ENCODE measurements at places on chromosomes 5 and 9. TPM values are rescaled to one million over a fixed set of nuclear protein-coding genes. Genes with fewer than 3 reads are reported as not detected.

DNA sequence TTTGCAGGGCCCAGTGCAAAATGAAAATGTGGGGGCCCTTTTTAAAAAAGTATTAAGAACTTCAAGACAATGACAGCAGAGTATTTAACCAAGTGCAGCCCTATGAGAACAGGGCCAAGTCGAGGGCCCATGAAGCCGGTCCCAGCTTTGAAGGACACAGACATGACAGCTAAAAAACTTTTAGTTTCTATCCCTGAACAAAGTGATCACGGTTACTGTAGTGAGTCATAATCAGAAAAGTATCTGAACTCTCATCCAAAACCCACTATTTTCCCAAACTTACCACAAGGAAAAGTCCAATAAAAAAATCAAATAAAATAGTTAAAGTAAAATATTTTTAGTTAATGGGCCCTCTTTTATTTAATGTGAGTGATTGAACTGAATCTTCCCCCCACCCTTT lies 126.0 kb downstream of the MEF2C start:
- DNase-seq, result no peak

GRCh38 chr9:9099646-9100045 lies 1300.1 kb upstream of the DMAC1 start:
- no peak for DNase-seq

GRCh38 chr9:91197232-91198181 lies 164.2 kb downstream of the AUH start:
- no peak for DNase-seq

GRCh38 chr5:131530706-131531331 lies 104.2 kb downstream of the RAPGEF6 start:
- no peak for DNase-seq

DNA sequence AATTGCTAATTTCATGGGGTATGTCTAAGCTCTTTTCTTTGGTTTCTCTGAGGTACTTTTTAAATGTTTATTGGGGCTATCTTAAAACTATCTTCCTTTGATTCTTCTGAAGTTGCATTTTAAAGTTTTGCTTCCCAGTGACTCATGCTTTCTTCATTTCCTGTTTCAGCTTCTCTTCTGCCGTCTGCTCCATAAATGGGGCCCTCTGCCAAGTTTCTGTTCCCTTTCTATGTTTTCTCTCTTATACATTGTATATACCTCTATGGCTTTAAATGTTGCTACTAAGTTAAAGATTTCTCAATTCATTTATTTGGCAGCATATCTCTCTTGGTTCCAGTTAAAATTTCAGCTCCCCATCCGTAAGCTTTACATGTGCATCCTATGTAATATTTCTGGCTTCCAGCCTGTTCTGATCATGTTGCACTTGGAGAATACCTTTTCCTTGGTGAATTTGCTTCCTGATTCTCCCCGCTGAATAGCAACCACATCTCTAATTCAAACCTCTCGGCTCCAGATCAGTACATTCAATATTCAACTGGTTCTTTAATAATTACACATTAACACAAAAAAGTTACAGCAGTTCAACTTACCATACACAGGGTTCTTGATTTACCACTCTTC lies 125.3 kb downstream of the ST8SIA4 start:
- DNase-seq, result no peak

GRCh38 chr9:76458903-76459693 lies at the start of gene GCNT1:
Gene GCNT1, plus strand, starts transcription at chr9:76459182. Its CDS starts 43,200 bp downstream, at chr9:76502382.
- DNase-seq, result peak; percentile 98

DNA sequence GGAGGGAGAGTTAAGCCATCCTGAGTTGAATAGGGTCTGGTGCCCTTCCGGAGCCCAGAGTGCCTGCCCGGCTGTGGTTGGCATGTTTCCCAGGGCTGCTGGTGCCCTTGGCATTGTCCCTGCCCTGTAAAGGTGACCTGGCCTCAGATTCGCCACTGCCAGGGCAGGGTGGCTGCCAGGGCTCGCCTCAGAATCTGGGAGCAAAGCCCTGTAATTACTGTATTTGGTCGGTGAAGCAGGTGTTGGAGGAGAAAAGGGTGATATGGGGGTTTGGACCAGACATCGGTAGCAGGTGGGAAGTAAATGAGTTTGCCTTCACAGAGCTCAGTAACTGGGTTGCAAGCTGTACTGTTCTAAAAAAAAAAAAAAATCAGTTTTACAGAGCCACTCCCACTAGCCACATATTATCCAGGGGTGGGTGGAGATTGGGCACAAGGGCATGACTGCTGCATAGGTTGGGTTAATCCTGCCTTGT lies 47.6 kb downstream of the RGS3 start:
- DNase-seq, result no peak

DNA sequence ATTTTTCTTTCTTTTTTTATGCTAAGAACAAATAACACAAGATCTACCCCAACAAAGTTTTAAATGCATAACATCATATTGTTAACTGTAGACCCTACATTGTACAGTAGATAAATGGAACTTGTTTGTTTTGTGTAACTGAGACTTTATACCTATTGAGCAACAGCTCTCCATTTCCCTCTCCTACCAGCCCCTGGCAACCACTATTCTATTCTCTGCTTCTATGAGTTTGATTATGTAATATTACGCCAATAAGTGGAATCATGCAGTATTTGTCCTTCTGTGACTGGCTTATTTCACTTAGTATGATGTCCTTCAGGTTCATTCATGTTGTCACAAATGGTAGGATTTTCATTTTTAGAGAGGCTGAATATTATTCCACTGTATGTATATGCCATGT lies 308.2 kb upstream of the PRR16 start:
- DNase-seq, result no peak

Gene ZFP2
- total RNA-seq, result 2.0 TPM

DNA sequence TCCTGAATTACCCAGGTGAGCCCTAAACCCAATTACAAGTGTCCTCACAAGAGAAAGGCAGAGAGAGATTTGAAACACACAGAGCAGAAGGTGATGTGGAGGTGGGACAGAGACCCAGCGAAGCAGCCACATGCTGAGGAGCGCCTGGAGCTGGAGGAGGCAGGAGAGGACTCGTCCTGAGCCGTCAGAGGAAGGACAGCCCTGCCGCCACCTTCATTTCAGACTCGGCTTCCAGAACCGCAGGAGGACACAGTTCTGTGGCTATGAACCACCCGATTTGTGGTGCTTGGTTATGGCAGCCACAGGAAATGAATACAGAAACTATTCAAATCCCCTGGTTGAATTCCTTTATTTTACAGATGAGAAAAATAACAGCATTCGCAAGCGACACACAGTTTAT lies 16.4 kb upstream of the FBP1 start:
- no peak for DNase-seq

GRCh38 chr9:87889882-87890252 lies 7.2 kb downstream of the SPATA31E1 start:
- no peak for DNase-seq

GRCh38 chr9:70772601-70773000 lies 348.8 kb downstream of the TRPM3 start:
- DNase-seq, result no peak

GRCh38 chr5:60185231-60186099 lies 291.9 kb upstream of the PDE4D start:
- DNase-seq, result no peak

GRCh38 chr5:26868504-26868903 lies 169.9 kb downstream of the CDH9 start:
- no peak for DNase-seq

Gene EPB41L4B
- total RNA-seq, result 21.7 TPM

Gene HMGXB3
- total RNA-seq, result 31.6 TPM

GRCh38 chr9:133323991-133324703 lies 11.8 kb downstream of the SURF6 start:
- no peak for DNase-seq

GRCh38 chr9:121954477-121955140 lies 138.5 kb downstream of the TTLL11 start:
- no peak for DNase-seq

Gene DIRAS2
- total RNA-seq, result 0.34 TPM

Gene SLIT3
- total RNA-seq, result 2.3 TPM

Gene ANKHD1
- 113 TPM for total RNA-seq

Gene SMIM3
- total RNA-seq, result 11.1 TPM

Gene CRB2
- total RNA-seq, result 2.4 TPM

DNA sequence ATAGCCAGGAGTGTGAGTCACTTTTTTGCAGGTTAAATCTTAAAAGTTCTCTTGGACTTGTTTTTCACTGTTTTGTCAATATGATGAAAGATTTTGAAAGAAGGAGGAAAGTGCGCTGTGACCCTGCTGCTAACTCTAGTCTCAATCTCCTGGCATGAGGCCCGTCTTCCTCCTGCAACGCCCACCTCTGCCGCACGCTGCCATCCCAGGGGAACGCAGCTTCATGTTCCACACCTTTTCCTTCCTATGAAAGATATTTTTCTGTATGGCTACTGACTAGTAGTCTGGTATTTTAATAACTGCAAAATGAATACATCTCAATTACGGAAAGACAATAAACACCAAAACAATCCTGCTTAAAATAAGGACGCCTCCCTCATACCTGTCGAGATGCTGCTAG lies 8.3 kb downstream of the PPIC start:
- no peak for DNase-seq

Gene ESM1
- not detected for total RNA-seq

DNA sequence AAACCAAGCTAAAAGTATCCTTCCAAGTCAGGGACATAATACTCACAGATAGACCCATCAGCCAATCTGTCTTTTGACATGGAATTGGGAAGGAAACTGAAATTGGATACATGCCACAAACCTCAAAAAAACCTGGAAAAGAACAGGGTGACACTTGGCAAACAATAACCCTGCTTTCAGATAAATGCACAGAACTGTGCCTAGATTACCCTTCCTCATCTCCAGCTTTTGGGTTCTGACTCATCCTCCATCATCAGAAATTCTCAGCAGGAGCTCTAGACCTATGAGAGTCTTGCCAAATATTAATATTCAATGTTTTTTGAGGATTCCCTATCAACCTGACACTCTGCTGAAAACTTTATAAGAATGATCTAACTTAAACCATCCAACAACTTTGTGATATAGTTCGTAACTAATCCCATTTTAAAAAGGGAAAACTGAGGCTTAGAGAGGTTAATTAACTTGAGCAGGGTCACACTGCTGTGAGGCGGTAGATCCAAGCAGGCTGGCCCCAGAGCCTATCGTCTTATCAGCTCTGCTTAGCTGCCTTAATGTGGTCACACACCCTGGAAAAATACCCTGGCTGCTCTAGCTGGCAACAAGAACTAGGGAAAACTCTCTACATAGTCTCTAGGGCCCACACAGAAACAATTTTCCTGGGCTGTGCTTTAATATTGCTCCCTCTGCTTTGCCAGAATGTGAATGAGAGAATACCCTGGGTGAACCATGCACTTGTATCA lies 157.0 kb upstream of the TRPC7 start:
- DNase-seq, result no peak

- no peak for DNase-seq
Observed at GRCh38 chr9:101269591-101270283, 115.1 kb downstream of the BAAT start.

Measured in WTC11 (cell line).